ENCODE measurements at places on chromosomes 7 and 10. TPM values are rescaled to one million over a fixed set of nuclear protein-coding genes. Genes with fewer than 3 reads are reported as not detected.

CHST3 gene
- total RNA-seq: 16.7 TPM

ZNF488 gene
- total RNA-seq: 2.2 TPM

CTNNA3 gene
- total RNA-seq: 18.2 TPM

CTBP2 gene
- 64.7 TPM for total RNA-seq

VGF gene
- total RNA-seq: 0.55 TPM

CHAT gene
- total RNA-seq: not detected

CDC14C gene
- not detected for total RNA-seq

EVX1 gene
- total RNA-seq: not detected

DNA sequence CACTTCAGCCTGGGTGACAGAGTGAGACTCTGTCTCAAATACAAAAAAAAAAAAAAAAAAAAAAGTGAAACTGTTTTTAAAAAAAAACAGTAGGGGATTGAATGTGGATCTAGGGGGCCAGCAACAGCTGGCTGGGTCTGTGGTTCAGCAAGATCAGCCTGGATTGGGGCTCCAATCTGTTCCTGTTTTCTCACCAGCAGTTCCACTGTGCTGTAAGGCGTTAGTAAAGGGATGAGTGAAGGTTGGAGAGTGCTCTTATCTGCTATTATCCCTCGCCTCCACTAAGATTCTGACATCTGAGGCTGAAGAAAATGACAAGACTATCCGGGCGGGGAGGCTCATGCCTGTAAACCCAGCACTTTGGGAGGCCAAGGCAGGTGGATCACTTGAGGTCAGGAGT lies 41.6 kb upstream of the GTF2IRD1 start:
- DNase-seq: no peak

GRCh38 chr10:102682981-102683380 lies 31.2 kb downstream of the ARL3 start:
- no peak for DNase-seq

DNA sequence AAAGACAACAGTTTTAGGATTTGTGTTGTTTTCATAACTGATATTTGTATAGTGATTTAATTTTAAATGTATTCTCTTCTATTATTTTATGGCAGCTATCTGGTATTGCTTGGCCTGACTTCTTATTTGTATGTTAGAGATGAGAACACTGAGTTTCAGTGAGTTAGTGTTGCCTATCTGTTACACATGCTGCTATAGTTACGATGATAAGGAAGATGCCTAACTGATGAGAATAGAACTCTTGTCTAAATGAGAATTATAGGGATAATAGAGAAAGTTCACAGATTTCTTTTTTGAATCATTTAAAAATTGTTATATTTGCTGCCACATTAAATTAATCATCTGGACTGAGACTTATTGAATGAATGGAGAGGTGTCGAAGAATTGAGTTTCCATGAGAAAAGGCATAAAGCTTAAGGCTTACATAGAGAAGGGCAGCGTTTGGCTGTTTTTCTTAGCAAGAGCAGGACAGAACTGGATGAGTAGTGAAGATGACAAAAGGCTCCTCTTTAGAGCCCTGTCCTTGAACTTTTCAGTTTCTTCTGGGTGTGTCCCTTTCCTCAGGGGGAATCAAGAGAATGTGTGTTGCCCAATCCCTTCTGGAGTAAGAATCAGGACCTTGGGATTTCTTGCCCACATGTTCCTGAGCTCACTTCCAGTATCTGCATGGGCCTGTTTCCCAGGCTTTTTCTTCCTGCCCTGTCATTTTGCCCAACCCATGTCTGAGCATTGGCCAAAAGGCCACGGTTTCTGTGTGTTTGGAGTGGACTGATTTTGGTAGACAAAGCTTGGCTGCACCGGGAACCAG lies 195.6 kb upstream of the CSTF2T start:
- DNase-seq: no peak

- DNase-seq: peak; percentile 36
Measured at GRCh38 chr10:106836933-106837663, 327.4 kb downstream of the SORCS1 start.

- DNase-seq: no peak
Measured at GRCh38 chr10:71629131-71629530, 90.4 kb downstream of the C10orf105 start.

DNA sequence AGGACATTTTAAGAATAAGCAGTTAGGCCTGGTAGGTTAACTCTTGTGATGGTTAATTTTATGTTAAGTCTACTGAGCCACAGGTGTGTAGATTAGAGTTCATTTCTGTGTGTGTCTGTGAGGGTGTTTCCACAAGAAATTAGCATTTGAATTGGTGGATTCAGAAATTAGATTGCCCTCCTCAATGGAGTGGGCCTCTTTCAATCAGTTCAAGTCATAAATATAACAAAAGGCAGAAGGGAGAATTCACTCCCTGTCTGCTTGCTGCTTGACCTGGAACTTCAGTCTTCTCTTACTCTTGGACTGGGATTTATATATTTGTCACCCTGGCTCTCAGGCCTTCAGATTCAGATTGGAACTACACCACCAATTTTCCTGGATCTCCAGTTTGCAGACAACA lies 55.3 kb upstream of the POM121L12 start:
- DNase-seq: no peak

GRCh38 chr10:52756295-52756694 lies 16.3 kb downstream of the MBL2 start:
- DNase-seq: no peak

GRCh38 chr7:50711271-50712175 lies 71.2 kb downstream of the GRB10 start:
- DNase-seq: no peak

DNA sequence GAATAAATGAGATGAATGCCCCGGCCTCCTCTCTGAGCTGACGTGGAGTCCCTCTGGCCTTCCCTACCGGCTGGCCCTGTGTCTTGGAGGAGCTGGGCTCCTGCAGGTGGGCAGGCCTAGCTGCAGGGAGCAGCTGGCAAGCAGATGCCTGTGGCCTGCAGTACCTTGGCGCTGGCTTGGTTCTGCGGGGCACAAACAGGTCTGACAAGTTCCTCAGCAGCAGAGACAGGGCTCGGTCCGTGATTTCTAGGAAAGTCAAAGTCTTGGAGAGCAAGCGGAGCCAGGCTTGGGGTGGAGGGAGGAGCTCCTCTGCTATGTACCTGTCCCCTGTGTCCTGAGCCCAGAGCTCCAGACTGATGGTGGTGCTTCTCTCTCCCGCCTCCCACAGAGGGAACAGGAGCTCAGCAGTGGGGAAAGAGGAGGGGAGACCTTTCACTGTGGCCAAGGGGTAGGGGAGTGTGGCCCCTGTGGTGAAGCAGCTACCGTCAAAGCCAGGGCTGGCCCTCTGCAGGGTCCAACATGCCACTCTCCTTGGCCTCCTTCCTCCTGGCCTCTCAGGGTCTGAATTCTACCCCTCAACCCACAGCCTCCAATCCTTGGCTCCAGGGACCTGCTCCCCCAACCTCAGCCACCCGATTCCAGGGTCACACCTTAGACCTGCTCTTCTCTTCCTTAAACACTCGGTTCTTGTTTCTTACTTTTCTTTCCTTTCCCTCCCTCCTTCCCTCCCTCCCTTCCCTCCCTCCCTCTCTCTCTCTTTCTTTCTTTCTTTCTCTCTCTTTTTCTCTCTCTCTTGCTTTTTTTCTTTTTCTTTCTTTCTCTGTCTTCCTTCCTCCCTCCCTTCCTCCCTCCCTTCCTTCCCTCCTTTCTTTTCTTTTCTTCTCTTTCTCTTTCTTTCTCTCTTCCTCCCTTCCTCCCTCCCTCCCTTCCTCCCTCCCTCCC lies 20.1 kb downstream of the MYL10 start:
- DNase-seq: peak; percentile 91

- DNase-seq: peak; percentile 30
Measured at GRCh38 chr7:74217455-74218342, 7.9 kb downstream of the LAT2 start.

GRCh38 chr7:79130715-79131114 lies 322.8 kb downstream of the MAGI2 start:
- DNase-seq: no peak

- DNase-seq: no peak
Measured at GRCh38 chr7:84949067-84949466, 237.8 kb downstream of the SEMA3D start.

DNA sequence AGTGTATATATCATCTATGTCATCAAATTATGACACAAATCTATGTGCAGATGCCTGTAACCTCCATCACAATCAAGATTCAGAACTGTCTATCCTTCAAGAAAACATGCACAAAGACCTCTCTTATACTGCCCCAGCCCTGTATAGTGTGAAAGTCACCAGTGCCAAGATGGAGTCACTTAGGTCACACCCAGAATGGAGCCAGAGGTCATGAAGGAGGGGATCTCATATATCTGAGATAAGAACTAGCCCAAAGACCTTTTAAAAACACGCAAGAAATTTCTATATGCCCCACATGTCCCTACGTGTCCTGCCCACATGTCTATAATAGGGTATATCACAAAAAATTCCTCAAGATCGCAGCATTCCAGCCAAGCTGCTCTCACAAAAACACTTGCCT lies 20.1 kb upstream of the GATAD1 start:
- DNase-seq: no peak

Data from stomach (tissue), 19 donors.